Activated naive CD4-positive, alpha-beta T cell treated with anti-CD3 and anti-CD28 coated beads, Interleukin-2, amount 10 ng/mL, durations not matched to agents 7 days and 5 days (primary cell): ENCODE measurements at places on chromosomes 1 and 21.
A peak's percentile ranks its signal among the peaks of the same experiment; 100 is the strongest.

DNA sequence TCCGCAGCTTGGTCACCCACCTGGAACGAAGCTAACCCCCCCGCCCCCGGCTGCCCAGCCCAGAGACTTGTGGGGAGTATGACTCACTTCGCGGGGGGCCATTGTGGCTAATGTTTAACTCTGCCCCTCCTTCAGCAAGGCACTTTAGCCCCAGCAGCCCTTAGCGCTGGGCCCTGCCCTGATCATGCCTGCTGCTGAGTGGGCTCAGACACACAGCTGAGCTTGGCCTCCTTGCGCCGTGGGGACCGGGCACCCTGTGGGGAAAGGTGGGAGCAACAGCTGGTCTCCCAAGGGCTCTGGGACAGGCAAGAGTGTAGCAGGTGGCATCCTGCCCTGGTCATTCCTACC is 6.3 kb upstream of the LAD1 start:
- no peak for DNase-seq

GRCh38 chr1:165129568-165130164 is 226.8 kb downstream of the LMX1A start:
- DNase-seq, result peak; percentile 60

DNA sequence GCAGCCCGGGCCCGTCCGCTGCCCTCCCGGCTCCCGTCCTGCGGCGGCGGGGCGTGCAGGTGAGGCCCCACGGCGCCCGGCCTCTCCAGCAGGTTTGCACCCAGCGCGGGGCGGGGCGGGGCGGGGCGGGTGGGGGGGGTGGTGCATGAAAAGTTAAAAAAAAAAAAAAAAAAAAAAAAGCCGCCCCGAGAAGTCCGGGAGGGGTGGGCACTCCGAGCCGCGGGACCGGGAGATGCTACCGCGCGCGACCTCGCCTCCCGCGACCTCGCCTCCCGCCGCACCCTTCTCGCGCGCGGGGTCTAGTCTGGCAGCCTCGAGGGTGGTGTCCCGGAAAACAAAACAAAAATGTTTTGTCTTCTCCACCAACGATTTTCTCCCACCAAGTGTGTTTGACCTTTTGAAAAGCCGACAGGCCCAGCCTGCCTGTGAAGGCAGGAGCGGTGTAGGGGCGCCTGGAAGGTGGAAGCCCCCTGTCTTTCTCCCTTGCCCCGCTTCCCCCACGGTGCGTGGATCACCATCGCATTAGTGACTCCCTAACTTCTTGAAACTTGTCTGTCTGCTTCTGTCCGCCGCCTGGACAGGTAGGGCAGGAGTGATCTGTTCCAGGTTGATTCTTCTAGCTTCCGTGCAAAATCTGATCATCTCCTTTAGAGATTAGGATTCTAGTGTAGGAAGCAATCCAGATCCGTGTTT is 569 bp downstream of the RCAN3 start:
- DNase-seq, result no peak

- DNase-seq, result no peak
Measured at GRCh38 chr1:35605867-35606182, 32.7 kb downstream of the TFAP2E start.

DNA sequence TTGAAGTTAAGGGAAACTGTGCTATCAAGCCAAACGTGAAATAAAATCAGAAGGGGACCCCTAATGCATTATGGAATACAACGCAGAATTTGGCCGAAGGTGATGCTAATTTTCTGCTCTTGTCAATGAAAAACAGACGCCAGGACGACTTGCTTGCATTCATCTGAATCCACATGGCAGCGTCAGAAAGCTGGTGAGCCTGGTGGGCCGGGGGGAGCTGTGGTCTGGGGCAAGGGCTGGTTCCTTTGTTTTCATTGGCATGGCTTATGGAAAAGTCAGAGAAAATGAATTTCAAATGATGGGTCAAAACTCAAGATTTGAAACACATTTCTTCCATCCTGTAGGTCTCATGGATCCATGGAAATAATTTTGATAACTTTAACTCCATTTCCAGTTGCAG is 86.4 kb upstream of the RUNX1 start:
- no peak for DNase-seq

GRCh38 chr1:241250465-241250864 is 106.5 kb downstream of the RGS7 start:
- no peak for DNase-seq

DNA sequence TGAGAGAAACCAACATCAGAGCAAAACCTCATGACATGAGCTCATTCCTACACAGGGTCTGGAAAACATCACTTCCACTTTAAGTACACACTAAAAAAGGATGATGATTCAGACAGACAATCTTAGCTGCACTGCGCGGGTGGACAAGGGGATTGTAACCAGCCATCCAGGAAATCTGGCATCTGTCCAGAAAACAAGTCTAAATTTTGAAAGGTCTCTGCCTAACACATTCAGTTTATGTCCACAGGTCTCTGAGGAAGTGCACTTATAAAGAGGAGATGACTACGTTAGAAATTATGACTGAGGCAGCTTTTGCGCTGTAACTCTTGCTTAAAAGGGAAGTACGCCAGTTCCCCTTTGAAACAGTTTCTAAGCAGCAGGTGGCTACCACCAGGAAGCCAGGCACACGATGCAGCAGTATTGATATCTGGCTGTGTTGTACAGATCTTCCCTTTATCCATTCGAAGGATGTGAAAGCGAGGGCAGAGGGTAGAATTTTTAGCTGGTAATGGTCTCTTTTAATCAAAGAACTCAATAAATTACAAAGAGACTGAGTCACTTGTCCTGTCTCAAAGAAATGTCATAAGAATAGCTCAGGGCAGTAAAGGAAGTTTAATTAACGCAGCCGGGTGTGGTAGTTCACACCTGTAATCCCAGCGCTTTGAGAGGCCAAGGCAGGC is 128.0 kb downstream of the SETD4 start:
- peak; percentile 34 for DNase-seq

DNA sequence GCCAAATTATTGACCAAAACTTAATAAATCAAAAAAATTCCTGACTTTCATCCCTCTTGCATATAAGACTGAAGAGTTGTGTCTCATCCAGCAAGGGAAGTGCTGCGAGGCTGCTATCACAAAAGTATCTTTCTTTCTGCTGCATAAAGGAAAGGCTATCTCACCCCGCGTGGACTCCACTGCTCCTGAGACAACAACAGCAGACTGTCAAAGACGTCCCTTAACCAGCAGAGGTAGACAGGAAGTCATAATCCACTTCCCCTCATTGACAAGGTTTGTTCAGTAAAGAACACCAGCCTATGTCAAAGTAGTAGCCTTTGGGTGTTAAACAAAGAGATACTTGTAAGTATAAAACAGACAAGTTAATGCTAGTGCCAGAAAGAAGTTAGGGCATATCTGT is 29.4 kb downstream of the VPS26C start:
- DNase-seq, result peak; percentile 47

DNA sequence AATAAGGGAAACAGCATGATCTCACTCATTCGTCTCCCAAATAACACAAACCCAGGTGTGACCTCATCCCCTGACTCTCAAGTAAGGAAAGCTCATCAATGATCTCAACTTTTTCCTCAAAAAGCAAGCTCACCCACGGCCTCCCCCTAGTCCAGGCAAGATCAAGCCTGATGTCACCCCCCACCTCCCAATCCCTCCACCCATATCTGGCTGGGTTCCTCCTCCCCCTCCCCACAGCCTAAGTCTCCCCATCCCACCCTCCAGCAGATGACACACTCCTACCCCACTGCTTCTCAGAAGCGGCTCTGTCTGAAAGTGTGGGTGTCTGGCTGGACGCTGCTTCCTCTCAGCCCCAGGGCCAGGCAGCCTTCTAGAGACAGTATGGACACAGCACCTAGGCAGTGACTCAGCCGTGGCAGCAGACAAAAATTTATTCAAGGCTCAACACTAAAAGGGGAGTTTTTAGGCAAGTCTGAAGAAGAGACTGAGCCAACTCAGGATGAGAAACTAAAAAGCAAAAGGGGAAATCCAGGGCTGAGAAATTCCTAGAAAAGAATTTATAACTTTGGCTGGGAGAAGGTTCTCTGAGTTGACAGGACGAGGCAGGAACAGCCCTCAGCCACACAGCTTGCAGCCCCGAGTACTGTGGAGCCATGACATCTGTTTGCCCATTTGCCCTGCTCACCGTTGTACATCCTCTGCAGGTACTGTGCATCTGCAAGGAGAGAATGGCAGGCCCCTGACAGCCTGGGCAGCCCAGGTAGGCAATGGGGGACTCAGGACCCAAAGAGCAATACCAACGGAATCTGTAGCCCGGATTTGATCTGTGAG is 81.6 kb upstream of the LRRC8D start:
- no peak for DNase-seq

- no peak for DNase-seq
Measured at GRCh38 chr1:211013346-211014240, 120.4 kb downstream of the KCNH1 start.

GRCh38 chr1:87834941-87835340 is 506.3 kb downstream of the LMO4 start:
- DNase-seq, result no peak

DNA sequence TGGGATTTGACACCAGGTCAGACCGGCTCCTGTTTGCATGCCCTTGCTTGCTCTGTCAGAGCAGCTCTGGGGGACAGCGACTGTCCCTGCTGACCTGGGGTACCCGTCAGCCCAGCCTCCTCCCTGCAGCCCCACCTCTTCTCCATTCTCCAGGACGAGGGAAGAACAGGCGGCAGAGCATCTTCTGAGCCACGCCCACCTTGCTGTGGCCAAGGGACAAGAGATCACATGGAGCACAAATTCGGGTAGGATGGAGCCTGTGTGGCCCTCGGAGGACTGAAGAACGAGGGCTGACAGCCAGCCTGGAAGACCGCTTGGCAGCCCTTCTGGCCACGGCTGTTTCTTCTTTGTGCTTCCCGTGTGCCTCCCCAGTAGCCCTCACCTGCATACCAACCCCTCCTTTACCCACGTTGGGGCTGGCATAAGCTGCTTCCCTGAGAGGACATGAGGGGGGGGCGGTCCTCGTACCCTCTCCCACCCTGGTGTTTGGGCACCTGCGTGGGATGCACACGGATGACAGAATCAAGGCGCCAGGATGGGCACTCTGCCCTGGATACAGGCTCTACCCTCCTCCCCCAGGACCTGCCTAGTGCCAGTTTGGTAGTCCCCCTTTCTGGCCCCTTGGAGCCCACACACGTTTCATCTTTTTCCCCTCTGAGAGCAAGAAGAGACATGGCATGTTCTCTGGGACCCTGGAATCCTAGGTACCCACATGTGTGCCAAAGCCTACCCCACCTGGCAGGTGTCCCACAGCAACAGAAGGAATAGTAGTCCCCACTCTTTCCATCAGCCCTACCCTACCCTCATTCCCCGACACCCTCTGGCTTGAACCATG is 26.9 kb downstream of the CDK18 start:
- DNase-seq, result no peak

DNA sequence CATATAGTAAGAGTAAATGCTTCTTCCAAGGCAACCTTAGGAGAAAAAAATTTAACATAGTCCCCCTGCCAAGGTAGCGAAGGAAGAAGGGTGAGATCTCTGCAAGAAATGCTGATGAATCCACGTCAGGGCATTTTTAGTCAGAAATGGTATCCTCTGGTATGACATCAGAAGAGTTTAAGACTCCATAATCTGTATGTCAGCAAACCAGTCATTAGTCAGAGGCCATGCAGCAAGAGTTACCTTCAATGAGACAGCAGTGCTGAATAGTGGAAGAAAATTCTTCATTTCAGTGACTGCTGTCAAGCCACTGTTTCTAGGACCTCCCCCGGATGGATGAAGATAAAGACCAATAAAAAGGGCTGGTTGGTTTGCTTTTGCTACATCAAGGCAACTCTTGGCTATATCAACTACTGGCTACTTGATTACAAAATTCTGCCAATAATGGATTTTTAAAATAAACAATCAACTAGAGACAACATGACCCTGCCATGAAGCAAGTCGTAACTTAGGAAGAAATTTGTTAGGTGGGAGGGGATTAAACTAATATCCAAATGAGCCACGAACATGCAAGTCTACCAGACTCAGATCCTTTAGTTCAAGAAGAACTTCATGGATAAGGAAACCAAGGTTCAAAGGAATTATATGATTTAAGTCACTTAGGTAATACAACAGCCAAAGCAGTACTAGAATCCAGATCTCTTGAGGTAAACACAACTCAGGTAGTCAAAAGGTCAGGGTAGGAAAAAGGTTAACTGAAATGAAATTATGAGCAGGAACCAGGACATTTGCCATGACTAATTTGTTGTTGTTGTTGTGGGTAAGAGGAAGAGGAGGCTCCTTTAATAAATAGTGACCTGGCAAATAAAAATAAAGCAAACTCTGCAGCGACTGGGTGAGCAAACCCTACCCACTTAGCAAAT is 25.6 kb upstream of the GUCA2A start:
- no peak for DNase-seq

DNA sequence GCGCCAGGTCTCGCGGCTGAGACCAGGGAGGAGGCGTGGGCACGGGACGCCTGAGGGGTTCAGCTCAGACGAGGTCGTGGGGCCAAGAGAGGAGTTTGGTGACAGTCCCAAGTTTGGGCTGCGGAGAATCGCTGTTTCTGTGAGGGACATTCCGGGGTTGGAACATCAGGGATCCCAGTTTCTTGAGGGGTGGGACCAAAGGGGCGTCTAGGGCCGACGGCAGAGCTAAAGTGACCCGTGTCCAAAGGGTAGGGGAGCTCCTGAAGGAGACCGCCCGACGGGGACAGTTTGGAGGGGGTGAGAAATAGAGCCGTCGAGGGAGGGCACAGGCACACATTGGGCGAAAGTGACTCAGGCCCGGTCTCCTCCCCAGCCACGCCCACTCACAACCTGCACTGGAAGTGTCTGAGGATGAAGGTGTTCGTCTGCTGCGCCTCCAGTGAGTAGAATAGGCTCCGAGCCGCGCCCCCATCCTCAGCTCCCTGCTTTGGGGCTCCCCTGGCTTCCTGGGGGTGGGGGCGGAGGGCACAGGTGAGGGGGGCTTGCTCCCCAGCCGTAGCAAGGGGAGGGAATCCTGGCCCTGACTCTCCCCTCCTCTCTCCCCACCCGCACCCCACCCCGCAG is 7.0 kb downstream of the EFNA3 start:
- peak; percentile 81 for DNase-seq

- DNase-seq, result no peak
Measured at GRCh38 chr1:181685211-181685610, 201.9 kb downstream of the CACNA1E start.

GRCh38 chr1:67684526-67685066 is 405 bp upstream of the GADD45A start:
- DNase-seq, result no peak

- no peak for DNase-seq
Measured at GRCh38 chr1:49102752-49103151, 326.1 kb upstream of the BEND5 start.

DNA sequence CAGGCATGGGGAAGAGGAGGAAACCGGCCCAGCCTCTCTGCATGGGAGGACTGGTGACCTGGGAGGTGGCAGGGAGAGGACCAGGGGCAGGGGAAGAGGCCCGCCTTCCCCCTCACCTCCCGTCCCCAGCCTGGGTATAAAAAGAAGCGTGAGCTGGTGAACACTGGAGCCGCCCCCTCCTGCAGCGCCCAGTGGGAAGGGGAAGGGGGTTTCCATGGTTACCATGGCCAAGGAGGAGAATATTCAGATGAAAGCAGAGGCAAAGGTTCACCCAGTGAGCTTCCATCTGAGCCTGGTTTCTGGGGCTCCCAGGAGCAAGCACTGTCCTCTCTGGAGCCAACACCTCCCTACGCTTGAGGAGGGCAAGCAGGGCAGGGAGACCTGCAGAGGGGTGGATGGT is 54.9 kb downstream of the ACOT7 start:
- DNase-seq, result no peak
